NCI-H226 (cell line): ENCODE measurements at places on chromosomes 1 and 21.

GRCh38 chr21:21029164-21029563 is 31.0 kb downstream of the NCAM2 start:
- DNase-seq = no peak

DNA sequence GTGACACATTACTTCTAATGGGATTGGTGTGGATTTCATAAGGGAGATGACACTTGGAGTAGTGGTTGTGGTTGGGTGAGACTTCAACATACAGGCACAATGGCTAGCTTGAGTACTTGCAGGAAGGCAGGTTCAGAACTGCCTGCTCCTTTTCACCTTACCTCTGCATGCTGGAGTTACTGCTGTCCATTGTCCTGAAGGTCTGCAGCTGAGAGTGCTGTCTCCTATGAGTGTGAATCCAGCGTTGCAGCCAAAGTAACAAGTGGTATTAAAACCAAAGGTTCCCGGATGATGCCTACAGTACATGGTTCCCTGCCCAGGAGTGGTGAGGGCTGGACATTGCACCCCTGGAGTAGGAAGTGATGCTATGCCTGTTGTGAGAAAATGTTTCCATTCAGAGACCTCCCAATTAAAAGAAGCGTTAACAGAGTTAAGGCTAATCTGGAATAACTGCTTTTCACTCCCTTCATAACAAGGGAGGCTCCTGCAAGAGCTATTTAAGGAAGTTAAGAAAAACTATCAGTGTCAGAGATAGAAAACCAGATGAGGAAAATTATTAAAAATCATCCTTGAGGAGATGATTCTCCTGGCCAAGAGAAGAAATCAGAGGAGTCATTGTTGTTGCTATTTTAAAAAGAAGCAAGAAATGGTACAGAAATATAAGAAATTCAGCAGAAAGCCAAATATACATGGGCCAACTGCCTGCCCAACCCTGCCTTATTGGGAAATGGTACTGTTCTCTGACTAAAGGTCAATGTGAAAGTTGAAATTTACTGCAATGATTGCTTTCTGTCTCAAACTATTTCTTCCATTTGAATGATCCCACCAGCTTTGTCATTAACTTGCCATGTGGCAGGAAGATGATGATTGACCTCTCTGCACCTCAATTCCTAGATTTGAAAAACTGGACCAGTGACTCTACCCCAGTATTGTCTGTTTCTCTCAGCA is 9.8 kb upstream of the F5 start:
- DNase-seq = peak; percentile 28

GRCh38 chr1:5525597-5526384 is 466.4 kb downstream of the NPHP4 start:
- DNase-seq = no peak

DNA sequence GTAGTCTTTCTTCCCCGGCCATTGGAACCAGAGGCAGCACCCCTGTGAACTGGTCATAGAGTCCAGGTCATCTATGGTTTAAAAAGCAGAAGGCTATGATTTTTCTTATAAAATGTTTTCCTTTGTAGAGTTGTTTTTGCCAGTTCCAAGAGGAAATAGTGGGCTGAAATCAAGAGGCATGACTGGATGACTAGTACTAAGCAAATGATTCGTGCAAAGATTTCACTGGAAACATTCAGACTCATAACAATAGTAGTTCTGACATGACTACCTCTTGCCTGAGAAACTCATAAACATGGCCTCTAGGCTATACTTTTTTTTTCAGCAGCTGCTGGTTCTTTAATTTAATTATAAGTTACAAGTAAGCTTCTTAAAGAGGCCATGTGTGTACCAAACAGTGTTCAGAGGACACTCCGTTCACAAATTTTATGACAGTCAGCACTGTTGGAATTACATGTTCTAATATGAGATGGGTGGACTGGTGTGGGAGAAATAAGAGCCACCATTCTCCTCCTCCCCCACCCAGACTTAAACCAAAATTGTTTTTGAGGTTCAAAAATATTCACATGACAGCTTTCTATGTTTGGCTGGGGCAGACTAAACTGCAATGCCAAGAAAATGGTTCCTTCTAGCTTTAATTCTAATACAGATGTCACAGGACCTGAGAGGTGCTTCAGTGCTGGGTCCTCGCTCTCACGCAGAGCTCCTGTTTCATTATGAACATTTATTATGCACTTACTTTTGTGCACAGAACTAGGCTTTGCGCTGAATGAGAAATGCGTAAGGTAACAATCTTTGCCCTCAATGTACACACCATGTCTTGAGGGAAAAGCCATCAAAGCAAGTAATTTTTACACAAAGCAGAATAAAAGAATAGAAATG is 147.5 kb downstream of the ZC3H11B start:
- DNase-seq = no peak

GRCh38 chr1:201779351-201779880 is 49.5 kb upstream of the IPO9 start:
- DNase-seq = no peak

DNA sequence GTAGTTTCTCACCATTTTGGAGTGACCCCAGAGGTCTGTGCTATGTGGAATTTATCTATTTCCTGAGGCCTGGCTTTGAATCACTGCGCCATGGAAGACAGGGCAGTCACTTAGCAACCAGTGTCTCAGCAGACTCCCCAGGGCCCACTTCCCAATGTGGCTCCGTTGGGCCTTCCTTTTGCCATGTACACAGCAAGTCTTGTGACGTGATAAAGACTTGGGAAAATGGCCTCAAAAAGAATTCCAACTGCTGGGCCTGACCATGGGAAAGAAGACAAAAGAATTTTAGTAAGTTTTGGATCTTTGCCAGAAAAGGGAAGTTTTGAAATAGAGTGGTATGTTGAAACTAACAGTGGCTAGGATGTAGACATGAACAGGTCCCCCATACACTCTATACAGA is 36.2 kb downstream of the TLR5 start:
- DNase-seq = no peak

DNA sequence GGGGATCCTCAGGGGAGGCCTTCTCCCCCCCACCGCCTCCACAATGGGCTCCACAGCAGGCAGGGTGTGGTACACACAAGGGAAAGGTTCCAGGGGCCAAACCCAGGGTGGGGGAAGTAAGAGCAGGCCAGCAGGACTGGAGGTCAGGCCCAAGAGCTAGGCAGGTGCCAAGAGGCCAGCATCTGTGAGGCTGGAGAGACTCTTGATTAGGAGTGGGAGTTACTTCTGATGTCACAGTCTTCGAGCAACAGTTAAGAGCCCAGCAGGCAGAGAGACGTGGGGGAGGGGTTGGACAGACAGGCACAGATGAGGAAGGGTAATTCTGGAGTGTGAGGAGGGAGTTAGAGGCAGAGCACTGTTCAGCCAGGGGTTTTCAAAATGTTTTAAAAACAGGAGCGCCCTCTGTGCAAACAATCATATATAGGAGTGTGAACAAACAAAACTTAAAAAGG is 55.8 kb downstream of the SLC9A1 start:
- DNase-seq = peak; percentile 72

GRCh38 chr1:238281418-238281817 is 390.7 kb upstream of the ZP4 start:
- no peak for DNase-seq

- DNase-seq = no peak
These were observed 80.9 kb downstream of the IER5 start for GRCh38 chr1:181169281-181169865.

GRCh38 chr1:246677842-246678241 is 46.4 kb upstream of the SCCPDH start:
- no peak for DNase-seq

GRCh38 chr1:219904934-219905333 is 23.4 kb downstream of the SLC30A10 start:
- no peak for DNase-seq

GRCh38 chr1:53066891-53067738 is 5.1 kb downstream of the PODN start:
- no peak for DNase-seq
